RPMI7951 (cell line): ENCODE measurements at places on chromosomes 7 and 10. TPM values are rescaled to one million over a fixed set of nuclear protein-coding genes. Genes with fewer than 3 reads are reported as not detected.

- DNase-seq: no peak
Observed at GRCh38 chr7:123498031-123498430, 36.4 kb downstream of the IQUB start.

DNA sequence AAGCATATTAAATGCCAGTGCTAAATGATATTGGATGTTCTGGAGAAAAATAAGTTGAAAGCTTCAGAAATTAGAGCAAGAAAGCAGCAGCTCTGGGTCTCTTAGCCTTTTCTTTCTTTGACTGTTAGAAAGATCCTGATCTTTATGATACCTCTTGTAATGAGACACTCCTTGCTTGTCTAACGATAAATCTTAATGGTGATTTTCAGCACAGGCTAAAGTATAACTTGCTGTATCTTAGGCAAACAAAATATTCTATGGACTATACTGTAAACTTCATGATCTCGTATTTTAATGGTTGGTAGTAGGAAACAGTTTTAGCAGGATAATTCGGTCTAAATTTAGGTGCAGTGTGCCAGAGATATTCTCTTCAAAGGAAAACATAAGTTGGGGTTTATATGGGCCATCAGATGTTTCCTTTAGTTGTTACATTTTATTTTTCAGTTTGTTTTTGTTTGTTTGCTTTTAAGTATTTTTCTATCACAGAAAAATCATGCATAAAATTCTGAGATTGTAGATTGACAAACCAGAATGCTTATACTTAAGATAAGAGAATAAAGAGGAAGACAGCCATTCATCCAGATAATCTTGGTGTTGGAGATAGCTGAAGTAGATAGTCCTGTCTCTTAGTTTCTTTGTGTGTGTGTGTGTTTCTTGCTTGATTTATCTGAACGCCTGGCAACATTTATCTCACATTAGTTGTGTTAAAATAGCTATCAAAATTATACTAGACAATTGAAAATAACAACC, 4.7 kb downstream of the CASD1 start:
- DNase-seq: no peak

DNA sequence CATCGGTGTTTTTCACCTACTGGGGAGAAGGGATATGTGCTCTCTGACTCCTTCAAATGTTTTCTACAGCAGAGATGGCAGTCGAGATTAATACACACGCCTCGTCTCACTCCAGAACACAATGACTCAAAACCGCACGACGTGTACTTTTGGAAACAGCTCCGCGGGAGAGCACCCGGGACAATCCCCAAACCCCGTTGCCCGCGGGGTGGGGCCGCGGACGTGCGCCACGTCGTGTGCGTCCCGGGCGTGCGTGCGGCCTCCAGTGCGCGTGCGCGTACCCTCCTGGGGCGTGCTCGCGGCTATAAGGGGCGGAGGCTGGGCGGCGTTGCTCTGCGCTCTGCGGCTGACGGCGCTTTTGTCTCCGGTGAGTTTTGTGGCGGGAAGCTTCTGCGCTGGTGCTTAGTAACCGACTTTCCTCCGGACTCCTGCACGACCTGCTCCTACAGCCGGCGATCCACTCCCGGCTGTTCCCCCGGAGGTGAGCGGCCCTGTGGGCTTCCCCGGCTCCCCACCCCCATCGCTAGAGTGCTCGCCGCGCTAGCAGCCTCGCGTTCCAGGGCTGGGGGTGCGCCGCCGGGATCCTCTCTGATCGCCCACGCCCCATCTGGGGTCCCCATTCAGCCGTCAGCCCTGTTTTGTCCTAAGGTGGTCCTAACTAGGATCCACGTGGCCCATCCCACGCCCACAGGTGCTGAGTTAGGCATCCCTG, at the start of gene HILPDA:
TSS of gene HILPDA (plus strand) at position 336 of the 712 bp plus-strand sequence. CDS start 1,391 bp downstream, outside the sequence.
- peak; percentile 98 for DNase-seq

- DNase-seq: peak; percentile 66
Observed at GRCh38 chr7:36396150-36396549, 6.5 kb downstream of the ANLN start.

GRCh38 chr10:131776496-131776895, 124.3 kb upstream of the PPP2R2D start:
- DNase-seq: no peak

- peak; percentile 60 for DNase-seq
Observed at GRCh38 chr10:124646483-124647352, 97.5 kb downstream of the FAM53B start.

DNA sequence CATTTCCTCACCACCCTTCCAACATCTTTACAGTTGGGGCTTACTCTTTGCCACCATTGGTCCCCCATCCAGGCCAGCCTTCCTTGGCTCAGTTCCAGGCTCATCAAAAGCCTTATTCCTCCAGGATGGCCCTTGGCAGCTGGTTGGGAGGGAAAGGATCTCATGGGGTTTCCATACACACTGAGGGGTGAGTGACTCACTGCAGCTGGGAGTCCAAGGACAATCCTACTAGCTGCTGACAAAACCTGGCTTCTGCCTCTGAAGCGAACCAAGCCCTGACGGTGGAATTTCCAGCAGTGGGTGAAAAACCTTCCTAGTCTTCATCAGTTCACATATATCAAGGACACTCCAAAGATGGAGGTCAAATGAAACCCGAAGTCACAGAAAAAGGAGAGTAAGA, 22.9 kb downstream of the CRHR2 start:
- DNase-seq: peak; percentile 58

DNA sequence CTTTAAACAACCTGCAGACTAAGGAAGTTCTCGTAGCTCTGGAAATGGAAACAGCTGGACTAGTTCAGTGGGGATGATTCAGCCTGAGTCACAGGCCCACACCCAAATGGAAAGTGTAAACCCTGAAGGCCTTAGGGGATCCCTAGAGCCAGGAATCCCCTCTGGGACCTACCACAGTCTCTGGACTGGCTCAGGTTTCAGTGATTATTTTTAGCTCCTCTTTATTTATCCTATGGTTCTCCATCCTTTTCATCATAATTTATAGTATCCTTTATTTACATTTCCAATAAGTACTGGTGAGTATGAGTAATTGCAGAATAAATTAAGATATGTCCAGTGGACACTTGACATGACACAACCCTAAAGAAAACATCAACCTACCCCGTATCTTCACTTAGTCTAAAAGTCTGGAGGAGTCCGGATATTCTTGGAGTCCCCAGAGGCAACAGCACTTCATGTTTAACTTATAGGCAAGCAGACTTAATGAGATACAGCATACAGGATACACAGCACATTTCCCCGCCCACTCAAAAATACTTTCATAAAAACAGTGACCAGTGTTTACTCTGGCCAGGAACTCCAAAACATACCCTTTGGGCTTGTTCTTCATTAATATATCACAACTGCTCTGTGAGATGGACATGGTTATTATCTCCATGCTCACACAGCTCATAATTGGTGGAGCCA, 28.4 kb upstream of the SEMA3E start:
- DNase-seq: peak; percentile 82

- DNase-seq: peak; percentile 29
Observed at GRCh38 chr7:7653593-7654187, 13.1 kb downstream of the UMAD1 start.

GRCh38 chr10:114389426-114389825, 14.9 kb downstream of the AFAP1L2 start:
- DNase-seq: peak; percentile 91

DNA sequence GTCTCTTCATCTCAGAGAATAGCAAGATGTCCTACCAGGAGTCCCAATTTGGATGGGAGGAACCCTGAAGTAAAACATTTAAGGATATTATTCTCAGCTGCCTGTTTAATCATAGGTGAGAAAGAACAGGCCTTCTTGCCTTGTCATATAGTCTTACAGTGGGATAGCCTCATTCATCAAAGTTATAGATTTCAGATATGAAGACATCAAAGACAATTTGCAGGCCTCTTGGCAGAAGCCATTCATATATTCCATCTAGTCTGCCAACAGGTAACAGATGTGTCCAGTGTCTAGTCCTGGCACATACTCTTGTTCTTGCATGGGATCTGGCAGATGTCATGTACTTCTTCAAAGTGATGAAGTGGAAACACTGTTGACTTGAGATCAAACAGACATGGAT, 601.3 kb upstream of the GHITM start:
- no peak for DNase-seq

DNA sequence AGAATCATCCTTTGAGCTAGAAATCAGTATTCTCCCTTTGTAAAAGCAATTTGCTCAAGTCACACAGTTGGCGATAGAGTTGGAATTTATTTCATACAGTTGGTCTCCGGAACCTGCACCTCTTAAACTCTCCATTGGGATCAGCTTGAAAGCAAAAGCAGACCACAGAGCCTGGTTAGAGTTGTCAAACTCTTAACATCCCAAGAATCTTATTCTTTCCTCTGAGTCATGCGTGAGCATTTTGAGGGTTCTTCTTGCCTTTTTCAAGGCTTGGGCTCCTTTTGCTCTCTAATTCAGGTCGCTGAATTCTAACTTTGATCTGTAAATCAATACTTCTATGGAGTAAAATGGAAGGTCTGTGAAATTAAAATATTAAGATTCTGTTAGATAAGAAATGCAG, 19.6 kb upstream of the SCIN start:
- DNase-seq: no peak

DNA sequence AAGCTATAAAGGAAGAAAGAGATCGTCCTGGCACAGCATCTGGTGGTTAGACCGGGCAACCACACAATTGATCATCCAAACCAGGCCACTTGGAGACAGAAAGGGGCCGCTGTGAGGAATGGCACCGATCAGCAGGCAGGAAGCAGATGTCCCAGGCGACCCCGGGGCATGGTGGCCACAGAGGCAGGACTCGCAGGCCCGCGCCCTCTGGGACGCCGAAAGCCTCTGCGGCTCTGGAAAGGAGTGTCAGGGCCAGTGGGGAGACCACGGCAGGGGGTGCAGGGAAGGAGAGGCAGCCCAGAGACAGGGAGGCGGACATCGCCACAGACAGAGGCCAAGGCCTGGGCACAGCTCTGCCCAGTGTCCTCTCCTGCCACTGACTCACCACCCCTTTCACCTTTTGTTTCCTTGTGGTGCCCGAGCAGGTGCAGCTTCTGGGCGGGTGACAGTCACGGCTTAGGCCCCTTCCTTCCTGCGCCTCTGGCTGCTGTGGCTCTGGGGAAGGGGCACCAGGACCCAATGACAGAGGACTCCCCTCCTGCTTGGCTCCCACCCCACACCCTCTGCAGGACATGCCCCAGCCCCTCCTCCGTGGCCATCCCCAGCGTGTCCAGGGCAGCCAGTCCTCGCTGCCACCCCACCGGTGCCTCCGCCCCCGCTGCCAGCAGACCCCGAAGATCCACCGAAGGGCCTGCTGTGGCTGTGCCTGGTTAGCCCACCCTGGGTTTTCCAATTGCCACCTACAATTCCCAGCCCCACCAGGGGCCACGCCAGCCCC, 10.9 kb downstream of the STK32C start:
- no peak for DNase-seq

GRCh38 chr10:112675560-112676083, 228.6 kb downstream of the VTI1A start:
- no peak for DNase-seq

DNA sequence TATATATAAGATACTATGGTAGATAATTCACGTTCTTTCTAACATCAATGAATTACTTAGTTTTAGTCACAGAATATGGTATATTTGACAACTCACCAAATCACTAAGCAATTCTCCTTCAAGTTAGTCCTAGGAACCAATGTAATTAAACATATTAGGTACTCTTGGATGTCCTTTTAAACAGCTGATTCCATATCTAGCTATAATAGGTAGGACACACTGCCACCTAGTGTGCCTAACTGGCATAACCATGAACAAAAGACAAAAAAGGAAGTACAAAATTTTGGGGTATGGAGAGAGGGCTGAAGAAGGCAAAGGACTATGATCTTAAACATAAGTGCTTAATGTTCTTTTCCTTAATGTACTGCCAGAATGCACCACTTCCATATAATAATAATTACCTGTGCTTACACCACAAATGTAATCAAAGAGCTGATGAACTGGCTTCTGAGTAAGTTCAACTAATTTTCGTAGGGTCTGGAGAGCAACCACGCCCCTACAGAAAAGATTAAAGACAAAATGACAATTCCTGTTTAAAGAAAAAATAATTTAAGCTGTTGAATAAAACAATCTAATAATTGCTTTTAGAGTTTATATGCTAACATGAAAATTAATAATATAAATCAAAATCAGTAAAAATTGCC, 28.7 kb downstream of the PNPLA8 start:
- DNase-seq: peak; percentile 50

DNA sequence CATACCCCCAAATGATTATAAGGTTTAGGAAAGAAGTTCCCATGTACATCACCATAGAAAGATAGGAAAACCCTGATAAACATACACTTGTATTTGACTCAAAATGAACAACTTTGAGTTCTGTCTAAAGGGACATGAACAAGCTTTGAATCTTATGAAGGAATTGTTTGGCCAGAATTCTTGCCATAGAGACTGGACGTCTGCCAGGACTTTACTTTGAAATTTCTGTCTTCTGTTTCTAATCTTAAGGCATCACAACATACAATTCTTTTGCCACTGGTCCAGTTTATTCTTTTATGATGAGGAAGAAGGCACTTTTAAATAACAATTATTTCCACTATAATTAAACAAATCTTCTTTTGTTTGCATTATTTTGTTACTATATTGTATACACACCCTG, 26.2 kb upstream of the CYP26C1 start:
- no peak for DNase-seq

Gene LEP
- not detected in 2 replicates for total RNA-seq

Gene ABCB1
- under 0.01 and 0.68 TPM in 2 replicates for total RNA-seq

Gene C10orf62
- total RNA-seq: 0.10 TPM in 1 of 2 replicates, not detected in the other

Gene HOXA5
- 4.7 and 5.6 TPM in 2 replicates for total RNA-seq

Gene VWC2
- not detected in 2 replicates for total RNA-seq
